ENCODE measurements at places on chromosomes 3 and 15.

- DNase-seq = no peak
These were observed 835 bp upstream of the TTLL3 start for GRCh38 chr3:9809239-9809614.

DNA sequence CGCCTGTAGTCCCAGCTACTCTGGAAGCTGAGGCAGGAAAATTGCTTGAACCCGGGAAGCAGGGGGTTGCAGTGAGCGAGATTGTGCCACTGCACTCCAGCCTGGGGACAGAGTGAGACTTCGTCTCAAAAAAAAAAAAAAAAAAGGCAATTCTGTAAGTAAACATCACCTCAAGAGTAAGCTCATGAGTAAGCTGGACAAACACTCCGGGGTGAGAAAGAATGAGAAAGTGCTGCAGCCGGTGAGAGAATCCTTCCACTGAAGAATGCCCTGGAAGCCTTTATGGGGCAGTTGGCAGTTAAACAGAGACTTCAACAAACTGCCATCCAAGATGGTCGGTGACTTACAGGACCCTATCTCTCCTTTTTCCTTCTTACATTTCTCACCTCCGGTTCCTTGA is 47.5 kb downstream of the FEZF2 start:
- DNase-seq = no peak

DNA sequence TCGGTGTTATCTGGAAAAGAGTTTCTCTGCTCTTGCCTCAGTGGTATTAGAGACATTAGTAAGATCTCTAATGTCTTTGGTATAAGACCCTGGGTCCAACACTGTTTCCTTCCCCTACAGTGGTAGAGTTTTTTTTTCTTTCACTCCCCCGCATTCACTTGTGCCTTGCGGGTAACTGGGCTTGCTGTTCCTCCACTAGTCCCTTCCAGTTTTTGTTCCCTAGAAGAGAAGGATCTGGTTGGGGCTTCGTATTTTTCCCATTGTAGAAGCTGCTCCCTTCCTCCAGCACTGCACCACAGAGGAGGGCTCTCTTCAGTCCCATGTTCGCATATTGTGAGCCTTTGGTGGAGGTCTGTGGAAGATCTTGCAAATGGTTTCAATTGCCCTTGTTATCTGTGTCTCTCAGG is 13.7 kb downstream of the CTDSPL2 start:
- no peak for DNase-seq

DNA sequence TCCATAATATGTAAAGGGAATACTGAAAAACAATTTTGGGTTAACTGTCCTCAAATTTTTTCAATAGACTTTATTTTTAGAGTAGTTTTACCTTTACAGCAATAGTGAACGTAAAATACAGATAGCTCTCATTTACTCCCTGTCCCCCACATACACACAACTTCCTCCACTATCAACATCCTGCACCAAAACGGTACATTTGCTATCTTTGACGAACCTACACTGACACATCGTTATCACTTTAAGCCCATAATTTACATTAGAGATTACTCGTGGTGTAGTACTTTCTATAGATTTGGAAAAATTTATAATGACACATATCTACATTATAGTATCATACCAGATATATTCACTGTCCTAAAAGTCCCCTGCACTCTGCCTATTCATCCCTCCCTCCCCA is 16.9 kb upstream of the P2RY1 start:
- DNase-seq = no peak

- DNase-seq = no peak
These were observed 523.2 kb downstream of the RBMS3 start for GRCh38 chr3:29804044-29804443.

- DNase-seq = no peak
These were observed 26.9 kb downstream of the NEK10 start for GRCh38 chr3:27342267-27342666.

DNA sequence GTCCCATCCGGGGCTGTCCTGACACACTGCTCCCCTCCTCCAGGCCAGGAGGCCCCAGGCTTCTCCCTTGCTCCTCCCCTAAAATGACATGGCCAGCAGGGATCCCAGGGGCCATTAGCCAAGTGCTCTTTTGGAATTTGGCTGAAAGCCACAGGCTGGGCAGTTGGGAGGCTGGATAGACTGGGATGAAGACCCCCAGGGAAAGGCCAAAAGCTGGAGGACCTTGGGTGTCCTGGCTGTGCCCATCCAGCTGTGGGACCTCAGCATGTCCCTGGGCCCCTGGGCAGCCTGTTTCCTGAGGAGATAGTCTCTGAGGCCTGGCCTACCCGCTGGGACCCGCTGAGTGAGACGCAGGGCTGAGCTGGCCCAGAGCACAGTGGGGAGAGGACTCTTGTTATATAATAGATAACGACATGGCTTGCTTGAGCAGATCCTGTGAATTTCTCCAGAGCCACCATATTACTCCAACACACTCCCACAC is 5.7 kb upstream of the PDE8A start:
- no peak for DNase-seq

DNA sequence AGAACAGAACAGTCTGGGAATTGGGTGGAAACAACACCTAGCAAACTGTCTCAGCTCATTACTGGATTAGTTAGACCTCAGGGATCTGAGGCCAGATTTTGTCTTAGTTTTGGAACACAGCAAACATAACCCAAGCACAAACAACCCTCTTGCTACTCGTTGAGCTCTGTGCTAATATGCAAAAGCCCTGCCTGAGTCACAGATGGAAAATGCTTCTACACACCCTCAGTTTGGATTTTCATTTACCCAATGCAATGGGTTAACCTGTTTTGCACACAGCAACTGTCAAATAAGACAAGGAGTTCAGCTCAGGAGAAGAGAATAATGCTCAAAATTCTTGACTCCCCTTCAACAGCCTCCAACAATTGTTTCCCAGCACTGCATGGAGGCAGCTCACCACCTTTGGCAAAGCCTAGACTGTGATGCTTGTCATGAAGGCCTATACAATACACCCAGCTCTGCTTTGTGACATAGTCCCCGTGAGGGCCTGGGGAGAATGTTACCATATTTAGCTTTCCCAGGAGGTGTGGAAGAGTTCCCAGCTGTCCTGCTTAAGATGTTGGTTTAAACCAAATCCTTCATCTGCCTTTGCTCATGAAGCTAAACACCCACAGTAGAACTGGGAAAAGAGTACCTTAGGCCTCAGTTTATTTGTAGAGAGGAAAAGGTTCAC is 68.9 kb upstream of the MNS1 start:
- DNase-seq = no peak

DNA sequence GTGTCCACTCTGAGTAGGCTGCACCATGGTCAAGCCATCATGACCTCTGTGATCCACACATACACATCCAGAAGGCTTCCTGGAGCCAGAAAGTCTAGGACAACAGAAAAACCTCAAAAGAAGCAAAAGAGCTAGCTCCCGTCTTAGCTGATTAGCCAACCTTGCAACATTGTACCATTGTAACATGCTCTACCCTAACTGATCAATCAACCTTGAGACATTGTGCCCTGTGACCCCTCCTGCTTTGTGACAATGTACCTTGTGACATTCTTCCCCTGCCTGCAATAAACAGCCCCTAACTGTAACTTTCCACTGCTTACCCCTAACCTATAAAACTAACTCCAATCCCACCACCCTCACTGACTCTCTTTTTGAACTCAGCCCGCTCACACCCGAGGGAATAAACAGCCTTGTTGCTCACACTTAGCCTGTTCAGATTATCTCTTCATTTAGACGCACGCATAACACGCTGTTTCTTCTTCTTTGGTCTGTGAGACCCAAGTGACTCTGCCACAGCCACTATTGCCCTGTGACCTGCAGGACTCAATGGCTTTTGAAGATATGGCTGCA is 1104.6 kb downstream of the OTOL1 start:
- no peak for DNase-seq

GRCh38 chr3:158728851-158729250 is 3.4 kb downstream of the RARRES1 start:
- no peak for DNase-seq

- no peak for DNase-seq
These were observed 141.8 kb downstream of the FILIP1L start for GRCh38 chr3:99972380-99973104.

GRCh38 chr15:60392601-60392985 is 5.2 kb downstream of the ANXA2 start:
- no peak for DNase-seq

GRCh38 chr3:13480340-13481318 is 523 bp downstream of the HDAC11 start:
- no peak for DNase-seq

DNA sequence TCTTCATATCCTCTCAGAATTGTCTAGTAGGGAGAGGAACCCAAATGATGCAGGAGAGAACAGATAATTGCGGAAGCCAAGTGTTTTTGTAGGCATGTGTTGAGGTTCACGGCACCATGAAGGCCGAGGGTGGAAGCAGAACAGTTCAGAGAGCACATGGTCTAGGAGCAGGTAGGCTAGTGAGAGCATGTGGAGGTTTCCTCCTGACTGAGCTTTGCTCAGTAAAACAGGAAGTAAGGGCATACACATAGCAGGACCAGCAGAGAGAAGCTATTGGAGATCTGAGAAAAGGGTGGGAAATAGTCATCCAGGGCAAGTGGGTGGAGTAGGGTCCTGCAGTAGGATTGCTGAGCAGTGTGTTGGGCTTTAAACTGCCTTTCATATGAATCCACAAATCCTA is 491.1 kb downstream of the FHIT start:
- no peak for DNase-seq

DNA sequence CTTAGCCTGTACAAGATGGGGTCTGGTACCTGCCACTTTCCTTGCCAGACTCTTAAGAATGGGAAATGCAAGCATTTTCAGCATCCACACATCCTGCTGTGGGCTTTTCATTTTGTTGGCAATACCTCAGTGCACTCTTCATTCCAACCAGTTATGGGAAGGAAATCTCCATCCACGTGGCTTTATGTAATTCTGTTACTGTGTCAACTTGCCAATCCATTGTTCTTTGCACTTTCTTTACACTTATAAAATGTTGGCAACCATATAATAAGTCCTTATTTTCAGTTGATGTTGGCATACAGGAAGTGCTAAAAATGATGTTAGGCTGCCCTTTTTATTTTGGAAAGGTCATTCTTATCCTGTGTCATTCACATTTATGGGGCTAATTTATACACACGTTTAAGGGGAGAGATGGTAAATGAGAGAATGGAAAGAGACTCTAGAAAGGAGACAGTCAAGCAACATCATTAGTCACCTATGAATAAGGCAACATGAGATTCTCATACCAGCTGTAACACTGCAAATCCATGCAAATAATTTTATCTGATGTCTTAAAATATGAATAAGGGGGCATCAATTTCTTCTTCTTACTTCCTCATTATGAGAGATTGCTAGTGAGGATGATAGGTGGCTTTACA is 238.7 kb downstream of the CHST2 start:
- DNase-seq = no peak

GRCh38 chr15:83695901-83696425 is 42.0 kb downstream of the ADAMTSL3 start:
- DNase-seq = no peak

DNA sequence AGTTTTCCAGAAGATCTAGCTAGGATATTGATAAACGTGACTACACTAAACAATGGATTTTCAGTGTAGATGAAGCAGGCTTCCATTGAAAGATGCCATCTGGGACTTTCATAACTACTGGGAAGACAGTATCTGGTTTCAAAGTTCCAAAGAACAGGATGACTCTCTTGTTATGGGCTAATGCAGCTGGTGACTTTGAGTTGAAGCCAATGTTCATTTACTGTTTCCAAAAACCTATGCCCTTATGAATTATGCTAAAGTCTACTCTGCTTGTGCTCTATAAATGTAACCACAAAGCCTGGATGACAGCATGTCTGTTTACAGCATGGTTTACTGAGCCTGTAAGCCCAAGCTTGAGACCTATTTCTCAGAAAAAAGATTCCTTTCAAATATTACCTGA is 245.4 kb downstream of the GBE1 start:
- DNase-seq = no peak

- no peak for DNase-seq
These were observed 1.9 kb downstream of the CHST2 start for GRCh38 chr3:143121241-143122088.

DNA sequence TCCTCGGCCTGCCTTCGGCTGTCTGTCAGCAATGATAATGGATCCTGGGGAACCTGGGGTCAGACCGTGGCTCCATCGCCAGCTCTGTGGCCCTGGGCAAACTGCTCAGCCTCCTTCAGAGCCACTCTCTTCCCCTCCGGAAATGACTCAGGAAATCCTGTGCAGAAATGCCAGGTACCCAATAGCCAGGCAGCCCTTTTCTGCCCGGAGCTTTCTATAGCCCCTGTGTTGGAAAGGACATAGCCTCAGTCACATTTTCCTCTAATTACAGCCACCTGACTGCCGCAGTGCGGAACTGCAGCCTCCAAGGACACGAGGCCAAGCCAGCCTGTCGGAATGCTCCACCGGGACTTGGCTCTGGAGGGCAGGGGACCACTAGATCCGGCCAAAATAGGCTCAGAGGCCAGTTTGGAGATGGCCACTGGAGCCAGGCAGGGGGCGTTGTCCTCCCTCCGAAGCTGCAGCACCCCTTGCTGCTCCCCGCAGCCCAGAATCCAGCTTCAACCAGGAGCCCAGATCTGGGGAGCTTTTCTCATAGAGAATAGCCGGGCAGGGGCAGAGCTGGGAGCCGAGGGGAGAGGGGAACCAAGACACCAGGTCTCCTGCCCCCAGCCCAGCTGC is 11.6 kb upstream of the ZXDC start:
- DNase-seq = peak; percentile 75

DNA sequence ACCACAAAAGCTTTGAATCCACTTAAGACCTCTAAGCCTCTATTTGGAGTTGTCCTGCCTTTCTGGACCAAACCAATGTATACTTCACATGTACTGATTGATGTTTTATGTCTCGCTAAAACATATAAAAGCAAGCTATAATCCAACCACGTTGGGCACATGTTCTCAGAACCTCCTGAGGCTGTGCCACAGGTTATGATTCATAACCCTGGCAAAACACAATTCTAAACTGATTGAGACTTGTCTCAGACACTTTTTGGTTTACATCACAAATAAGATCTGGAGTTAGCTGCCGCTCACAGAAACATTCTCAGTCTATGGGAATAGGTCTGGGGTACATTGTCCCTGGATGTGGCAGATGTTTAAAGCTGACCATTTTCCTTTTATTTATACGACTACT is 53.4 kb upstream of the EPHA6 start:
- DNase-seq = no peak

GRCh38 chr15:79990997-79991334 is 20.0 kb upstream of the BCL2A1 start:
- no peak for DNase-seq

- DNase-seq = peak; percentile 50
These were observed 396.5 kb downstream of the FHIT start for GRCh38 chr3:60854791-60855190.

Measured in GF-D8 (cell line).